ENCODE measurements at places on chromosomes 12 and 14. TPM values are rescaled to one million over a fixed set of nuclear protein-coding genes. Genes with fewer than 3 reads are reported as not detected.

FAM181A gene
- not detected for polyA plus RNA-seq

PRDM4 gene
- polyA plus RNA-seq = 13.5 TPM

BBOF1 gene
- 5.8 TPM for polyA plus RNA-seq

ZDHHC22 gene
- 0.16 TPM for polyA plus RNA-seq

HOXC9 gene
- 5.7 TPM for polyA plus RNA-seq

DNAJC22 gene
- 18.0 TPM for polyA plus RNA-seq

PLA2G1B gene
- polyA plus RNA-seq = not detected

ZNF891 gene
- 0.64 TPM for polyA plus RNA-seq

DNA sequence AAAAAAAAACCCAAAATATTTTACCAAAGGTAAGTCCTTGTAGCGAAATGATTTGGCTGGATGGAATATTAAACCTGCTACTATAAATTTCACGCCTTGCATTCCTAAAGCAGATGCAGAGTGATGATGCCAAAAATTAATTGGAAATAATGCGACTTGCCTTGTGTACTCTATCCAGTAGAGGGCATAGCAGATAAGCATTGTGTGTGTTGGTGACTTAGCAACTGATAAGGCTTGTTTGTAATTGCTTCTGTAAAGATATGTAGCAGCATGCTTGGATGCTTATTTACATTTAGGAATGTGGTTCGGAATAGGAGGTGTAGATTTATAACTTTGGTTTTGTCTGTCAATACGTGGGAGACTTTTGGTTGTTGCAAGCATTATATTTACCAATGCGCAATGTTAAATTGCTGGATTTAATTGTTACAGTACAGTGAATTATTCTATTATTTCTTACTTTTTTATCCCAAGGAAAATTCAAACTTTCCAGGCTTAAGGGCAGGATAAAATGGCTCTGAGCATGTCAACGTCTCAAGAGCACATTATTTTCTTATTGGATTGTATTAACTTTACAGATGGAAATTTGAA, 80.5 kb downstream of the TMEM260 start:
- peak; percentile 57 for DNase-seq

GRCh38 chr12:8855891-8856290, 33.5 kb downstream of the A2ML1 start:
- DNase-seq = no peak

DNA sequence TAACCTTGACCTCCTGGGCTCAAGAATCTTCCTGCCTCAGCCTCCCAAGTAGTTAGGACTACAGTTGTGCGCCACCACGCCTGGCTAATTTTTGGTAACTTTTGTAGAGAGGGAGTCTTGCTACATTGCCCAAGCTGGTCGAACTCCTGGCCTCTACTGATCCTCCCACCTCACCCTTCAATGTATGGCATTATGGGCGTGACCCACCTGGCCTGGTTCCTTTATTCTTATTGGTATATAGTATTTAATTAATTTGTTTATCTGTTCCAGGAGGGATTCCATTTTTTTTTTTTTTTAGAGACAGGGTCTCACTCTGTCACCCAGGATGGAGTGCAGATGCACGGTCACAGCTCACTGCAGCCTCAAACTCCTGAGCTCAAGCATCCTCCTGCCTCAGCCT, 40.9 kb upstream of the EAPP start:
- no peak for DNase-seq

DNA sequence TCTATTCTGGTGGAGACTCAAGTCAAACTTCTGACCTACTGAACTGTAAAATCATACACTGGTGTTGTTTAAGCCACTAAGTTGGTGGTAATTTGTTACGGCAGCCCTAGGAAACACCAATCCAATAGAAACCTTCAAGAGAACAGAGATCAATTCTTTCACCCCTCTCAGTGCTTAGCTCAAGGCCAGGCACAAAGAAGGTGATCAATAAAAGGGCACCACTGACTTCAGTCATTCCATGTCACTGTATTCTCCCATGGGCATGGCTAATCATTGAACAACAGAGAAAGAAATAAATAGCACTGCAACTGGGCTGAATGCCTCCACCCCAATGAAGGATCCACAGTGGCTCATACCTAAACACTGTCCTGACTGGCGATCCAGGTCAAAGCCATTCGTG, 7.3 kb downstream of the FBLN5 start:
- no peak for DNase-seq

GRCh38 chr14:95234426-95234825, 77.1 kb upstream of the DICER1 start:
- DNase-seq = no peak

DNA sequence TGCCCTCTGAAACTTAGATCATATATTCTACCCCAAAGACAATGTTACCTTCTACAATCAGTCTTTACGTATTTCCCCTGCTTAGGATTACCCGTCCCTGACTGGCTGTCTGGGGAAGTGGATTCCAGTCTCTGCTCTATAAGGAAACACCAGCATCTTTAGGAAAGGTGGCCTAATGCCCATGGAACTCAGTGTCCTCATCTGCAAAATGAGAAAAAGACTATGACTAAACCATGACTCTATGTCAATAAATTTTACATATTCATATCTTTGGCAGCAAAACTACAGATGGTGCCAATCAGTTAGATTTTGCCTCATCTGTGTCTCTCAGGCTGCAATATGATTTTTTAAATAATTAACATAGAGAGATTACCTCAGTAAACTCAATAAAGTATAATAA, 133.8 kb downstream of the ITPR2 start:
- no peak for DNase-seq

DNA sequence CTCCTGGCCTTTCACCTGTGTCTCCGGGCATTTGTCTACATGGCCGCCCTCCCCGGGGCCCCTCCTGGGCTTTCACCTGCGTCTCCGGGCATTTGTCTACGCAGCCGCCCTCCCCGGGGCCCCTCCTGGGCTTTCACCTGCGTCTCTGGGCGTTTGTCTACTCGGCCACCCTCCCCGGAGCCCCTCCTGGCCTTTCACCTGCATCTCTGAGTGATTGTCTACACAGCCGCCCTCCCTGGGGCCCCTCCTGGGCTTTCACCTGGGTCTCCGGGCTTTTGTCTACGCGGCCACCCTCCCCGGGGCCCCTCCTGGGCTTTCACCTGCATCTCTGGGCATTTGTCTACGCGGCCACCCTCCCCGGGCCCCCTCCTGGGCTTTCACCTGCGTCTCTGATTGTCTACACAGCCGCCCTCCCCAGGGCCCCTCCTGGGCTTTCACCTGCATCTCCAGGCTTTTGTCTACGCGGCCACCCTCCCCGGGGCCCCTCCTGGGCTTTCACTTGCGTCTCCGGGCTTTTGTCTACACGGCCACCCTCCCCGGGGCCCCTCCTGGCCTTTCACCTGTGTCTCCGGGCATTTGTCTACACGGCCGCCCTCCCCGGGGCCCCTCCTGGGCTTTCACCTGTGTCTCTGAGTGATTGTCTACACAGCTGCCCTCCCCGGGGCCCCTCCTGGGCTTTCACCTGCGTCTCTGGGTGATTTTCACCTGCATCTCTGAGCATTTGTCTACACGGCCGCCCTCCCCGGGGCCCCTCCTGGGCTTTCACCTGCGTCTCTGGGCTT, 68.0 kb upstream of the GALNT9 start:
- DNase-seq = no peak

- no peak for DNase-seq
Observed at GRCh38 chr12:92955997-92956663, 27.0 kb upstream of the EEA1 start.

- DNase-seq = no peak
Observed at GRCh38 chr12:52815676-52816588, 2.0 kb upstream of the KRT4 start.

DNA sequence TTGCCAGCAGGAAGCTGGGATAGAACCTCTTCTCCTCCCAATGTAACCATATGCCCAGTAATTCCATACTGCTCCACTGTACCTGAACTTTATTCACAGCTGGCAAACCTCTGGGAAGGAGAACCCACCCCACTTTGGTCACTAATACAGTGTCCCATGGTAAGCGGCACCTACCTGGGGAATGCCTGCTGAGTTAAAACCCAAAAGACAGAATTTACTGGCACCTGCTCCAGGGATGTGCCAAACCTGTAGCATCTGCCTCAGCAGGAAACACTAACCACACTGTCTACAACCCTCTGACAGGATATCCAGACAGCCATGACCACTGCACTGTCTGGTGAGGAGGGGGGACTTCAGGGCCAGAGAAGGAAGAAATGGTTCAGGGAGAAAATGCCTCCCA, 26.6 kb downstream of the DDX24 start:
- DNase-seq = no peak

DNA sequence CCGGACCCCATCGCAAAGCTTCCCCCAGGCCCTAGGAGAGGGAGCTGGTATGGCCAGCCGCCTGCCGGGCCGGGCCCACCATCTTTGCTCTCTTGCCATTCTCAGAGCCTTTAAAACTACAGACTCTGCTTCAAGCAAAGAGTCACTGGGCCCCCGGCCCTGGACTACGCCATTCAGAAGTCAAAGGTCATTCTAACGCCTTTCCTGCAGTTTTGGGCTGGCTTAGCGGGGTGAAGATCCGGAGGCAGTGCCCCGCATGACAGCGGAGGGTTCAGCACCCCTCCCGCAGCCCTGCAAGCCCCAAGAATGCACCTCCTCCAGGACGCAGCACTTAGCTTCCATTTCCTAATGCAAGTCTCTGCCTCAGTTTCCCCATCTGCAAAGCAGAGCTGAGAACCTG, 38.3 kb upstream of the MEG3 start:
- no peak for DNase-seq

- no peak for DNase-seq
Observed at GRCh38 chr14:23030936-23031335, 3.8 kb downstream of the PSMB5 start.

DNA sequence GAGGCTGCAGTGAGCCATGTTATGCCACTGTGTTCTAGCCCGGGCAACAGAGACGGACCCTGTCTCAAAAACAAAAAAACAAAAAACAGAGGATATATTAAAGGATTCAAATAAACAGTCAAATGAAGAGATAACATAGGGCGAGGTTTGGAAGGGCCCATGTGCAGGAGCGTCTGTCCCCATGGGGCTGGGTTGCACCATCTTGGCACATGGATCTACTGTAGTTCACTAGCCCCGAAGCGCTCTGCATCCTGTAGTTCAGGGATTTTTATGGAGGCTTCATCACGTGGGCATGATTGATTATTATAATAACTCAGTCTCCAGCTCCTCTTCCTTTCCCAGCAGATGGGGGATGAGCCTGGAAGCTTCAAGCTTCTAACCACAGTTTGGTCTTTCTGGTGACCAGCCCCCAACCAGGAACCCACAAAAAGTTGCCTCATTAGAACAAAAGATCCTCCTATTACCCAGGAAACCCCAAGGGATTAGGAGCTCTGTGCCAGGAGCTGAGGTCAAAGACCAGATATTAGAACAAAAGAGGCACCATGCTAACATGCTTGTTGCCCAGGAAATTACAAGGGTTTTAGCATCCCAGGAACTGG, 59.9 kb downstream of the HCAR2 start:
- no peak for DNase-seq

- no peak for DNase-seq
Observed at GRCh38 chr14:101937926-101938767, 26.2 kb upstream of the DYNC1H1 start.

- peak; percentile 44 for DNase-seq
Observed at GRCh38 chr12:16349131-16349460, 1.7 kb downstream of the MGST1 start.

All from A549 (cell line).